Activated T-helper 1 cell treated with Interleukin-2 at 50 U/mL for 16 hours (primary cell): ENCODE measurements at places on chromosomes 5 and 9.
A peak's percentile ranks its signal among the peaks of the same experiment; 100 is the strongest.

DNA sequence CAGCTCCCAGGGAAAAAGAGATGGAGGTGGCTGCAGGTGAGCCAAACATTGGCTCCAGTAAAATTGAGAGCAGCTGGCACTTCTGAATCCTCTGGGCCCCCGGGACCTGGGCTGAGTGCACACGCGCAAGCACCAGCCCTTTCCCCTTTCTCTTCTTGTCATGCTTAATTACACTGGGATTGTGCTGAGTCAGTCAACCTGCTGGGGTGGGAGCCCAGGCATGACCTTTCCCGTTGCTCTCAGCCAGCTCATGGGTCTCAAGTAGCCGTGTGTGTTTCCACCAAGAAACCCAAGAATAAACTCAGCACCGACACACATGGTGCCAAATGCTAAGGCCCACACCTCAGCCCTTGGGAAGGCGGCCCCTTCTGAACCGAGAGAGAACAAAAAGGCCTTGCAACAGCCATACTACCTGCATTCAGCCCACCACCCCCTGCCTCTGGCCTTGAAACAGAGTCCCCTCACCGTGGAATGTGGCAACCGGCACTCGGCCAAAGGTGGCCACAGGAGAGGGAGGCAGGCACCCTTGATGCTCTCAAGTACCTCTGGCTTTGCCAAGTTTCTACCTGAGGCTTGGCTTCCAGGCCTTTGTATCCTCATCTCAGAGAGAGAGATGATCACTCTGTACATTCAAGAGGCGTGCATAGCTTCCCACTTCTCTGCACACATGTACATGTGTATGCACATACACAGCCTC is 28.1 kb downstream of the SLIT3 start:
- DNase-seq, result no peak

- no peak for DNase-seq
Observed at GRCh38 chr9:89402695-89403427, 84.6 kb downstream of the SECISBP2 start.

DNA sequence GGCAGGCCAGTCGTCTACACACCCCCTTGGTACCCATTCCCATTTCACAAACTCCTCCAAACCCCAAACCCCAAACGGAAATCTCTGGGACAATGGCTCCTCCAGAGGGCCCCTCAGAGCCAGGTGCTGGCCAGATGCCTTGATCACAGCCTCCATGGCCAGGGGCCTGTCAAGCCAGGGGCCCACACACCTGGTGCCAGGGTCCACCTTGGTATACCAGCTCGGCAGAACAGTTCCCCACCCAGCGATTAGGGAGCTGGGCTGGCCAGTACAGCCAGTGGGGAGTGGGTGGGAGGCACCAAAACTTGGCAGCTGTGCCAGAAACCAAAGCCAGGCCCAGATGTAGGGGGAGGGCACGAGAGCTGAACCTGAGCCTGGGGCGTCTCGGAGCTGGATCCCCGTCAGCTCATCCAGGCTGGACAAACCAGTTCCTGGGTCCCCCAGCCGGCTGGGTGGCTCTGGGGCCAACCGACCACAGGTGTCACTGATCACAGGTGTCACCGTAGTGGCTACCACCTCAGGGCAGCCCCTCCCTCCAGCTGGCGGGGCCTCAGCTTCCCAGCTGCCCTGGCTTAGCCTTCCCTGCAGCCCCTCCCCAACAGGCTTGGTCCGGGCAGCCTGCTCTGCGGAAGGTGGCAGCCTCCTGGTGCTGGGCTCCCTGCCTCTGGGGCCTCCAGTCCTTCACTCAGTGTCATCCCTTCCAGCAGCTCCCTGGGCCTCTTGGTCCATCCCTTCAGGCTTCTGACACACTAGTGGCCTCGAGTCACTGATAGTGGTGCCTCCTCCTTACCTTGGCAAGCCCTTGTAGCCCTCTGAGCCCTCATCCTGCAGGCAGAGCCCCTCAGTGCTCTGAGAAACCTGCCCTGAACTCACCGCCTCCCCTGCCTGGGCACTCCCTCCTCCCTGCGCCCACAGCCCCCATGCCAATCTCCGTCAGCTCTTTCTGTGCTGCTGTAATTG is 6.6 kb upstream of the RMND5B start:
- no peak for DNase-seq

- DNase-seq, result no peak
Observed at GRCh38 chr9:8364026-8364752, 564.6 kb upstream of the DMAC1 start.

DNA sequence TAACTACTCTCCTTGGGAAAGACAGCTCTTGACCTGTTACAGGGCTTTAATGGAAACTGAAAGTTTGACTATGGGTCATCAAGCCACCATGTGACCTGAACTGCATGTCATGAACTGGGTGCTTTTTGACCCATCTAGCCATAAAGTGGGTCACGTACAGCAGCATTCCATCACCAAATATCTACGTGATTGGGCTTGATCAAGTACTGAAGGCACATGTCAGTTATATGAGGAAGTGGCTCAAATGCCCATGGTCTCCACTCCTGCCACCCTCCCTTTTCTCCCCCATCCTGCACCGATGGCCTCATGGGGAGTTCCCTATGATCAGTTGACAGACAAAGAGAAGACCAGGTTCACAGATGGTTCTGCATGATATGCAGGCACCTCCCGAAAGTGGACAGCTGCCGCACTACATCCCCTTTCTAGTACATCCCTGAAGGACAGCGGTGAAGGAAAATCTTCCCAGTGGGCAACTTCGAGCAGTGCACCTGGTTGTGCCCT is 7.3 kb upstream of the FCN1 start:
- DNase-seq, result no peak

GRCh38 chr9:115262952-115263351 is 145.0 kb upstream of the TNC start:
- no peak for DNase-seq

- DNase-seq, result peak; percentile 13
Observed at GRCh38 chr9:105414947-105415661, 32.7 kb upstream of the FSD1L start.

- DNase-seq, result no peak
Observed at GRCh38 chr5:177538876-177539275, 15.5 kb downstream of the FAM193B start.

DNA sequence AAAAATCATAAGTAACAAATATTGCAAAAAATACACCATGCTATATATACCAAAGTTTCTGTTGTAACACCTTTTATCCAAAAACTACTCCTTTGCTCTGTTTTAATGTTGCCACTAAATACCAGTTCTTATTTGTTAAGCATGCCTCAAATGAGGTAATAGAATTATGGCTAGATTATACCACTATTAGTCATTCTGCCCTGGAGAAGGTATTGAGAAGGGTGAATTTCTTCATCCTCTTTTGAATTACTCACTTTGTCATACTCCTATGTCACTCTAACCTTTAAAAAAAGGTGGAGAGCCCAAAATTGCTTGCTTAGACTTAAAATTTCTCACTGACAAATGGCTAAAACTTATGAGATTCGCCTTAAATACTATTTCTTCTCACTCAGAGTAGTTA is 750.9 kb downstream of the MAT2B start:
- no peak for DNase-seq

GRCh38 chr9:124479371-124479770 is 27.8 kb downstream of the NR5A1 start:
- DNase-seq, result no peak

GRCh38 chr9:6199596-6199995 is 16.0 kb upstream of the IL33 start:
- DNase-seq, result no peak

DNA sequence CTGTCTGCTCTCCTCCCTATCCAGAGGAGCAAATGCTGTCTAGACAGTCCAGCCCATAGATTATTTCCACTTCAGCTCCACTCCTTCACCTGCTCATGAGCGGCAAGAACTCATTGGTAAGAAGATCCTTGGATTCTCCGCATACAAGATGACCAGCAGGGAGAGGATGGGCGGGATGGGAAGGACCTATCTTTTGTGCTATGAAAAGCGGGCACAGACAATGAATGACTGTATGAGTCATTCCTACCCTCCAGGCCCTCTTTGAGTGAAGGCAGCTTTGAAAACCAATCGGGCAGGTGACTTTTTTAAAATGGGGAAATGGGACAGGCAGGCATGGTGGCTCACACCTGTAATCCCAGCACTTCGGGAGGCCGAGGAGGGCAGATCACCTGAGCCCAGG is 49.4 kb downstream of the SMIM23 start:
- no peak for DNase-seq

DNA sequence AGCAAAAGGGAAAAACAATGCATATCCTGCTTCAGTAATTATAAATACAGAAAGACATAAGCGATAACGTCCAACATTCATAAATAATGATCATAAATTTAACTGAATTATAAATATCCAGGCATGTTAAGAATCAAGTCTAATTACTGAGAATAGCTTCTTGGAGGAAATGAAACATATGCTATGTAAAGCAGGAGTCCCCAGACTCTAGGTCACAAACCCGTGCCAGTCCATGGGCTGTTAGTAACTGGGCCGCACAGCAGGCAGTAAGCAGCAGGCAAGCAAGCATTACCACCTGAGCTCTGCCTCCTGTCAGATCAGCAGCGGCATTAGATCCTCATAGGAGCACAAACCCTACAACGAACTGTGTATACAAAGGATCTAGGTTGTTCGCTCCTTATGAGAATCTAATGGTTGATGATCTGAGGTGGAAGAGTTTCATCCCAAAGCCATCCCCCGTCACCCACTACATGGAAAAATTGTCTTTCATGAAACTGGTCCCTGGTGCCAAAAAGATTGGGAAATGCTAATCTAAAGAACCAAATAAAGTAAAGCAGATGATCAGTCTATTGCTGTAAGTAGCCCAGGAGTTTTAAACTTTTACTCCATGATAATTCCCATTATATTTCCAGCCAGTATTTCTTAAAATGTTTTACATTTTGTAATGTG is 50.4 kb downstream of the CERT1 start:
- no peak for DNase-seq
